Body of pancreas (tissue), 4 donors: ENCODE measurements at places on chromosomes 11 and 22.

- no peak for DNase-seq
Observed at GRCh38 chr11:11871991-11872401, 30.2 kb downstream of the USP47 start.

DNA sequence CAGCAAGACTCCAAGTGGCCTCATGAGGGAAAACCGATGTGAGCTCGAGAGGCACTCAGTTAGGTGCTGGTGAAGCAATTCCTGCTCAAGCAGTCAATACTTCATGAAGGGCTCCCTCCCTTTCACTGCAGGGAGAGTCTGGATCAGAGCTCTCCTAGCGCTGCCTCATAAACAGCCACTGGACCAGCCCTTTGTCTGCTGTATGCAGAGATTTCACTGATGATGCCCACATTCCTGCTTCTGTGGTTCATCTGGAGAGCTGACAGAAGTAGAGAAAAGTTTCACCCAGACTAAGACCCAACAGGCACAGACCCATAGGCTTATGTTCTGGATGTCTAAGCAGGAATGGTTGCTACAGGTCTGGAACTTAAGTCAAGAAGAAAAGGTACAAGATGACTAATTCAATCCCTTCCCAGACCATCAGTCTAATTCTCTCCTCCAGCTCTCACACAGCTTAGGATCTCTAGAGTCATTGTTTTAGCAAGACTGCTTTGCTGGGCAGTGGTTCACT, 4.0 kb downstream of the UCP2 start:
- no peak for DNase-seq

- DNase-seq = no peak
Observed at GRCh38 chr11:110883256-110883655, 171.0 kb upstream of the ARHGAP20 start.

GRCh38 chr22:44894321-44894720, 115.5 kb downstream of the PHF21B start:
- DNase-seq = no peak

- DNase-seq = peak; percentile 91
Observed at GRCh38 chr11:10309163-10310093, 4.6 kb downstream of the ADM start.

- DNase-seq = no peak
Observed at GRCh38 chr22:47564651-47565434, 802.4 kb downstream of the TBC1D22A start.

- no peak for DNase-seq
Observed at GRCh38 chr11:46386674-46387073, 4.9 kb downstream of the CHRM4 start.

DNA sequence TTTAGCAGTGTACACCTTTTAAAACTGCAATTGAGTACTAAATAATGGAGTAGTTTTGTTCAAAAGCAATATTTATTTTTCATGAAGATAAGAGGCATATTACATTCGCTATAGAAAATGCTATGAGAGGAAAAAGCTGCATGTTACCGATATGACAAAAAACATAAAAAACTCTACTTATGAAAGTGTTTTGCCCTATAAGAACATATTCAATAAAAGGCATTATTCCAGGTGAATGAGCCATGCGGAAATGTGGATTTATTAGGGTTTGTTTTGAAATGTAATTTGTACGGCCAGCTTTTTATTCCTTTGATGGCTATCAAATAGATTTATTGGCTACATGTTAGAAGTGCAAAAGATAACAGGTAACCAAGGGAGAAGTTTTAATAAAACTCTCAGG, 129.3 kb upstream of the DDI1 start:
- DNase-seq = no peak

- DNase-seq = no peak
Observed at GRCh38 chr11:10797001-10797400, 11.7 kb downstream of the EIF4G2 start.

DNA sequence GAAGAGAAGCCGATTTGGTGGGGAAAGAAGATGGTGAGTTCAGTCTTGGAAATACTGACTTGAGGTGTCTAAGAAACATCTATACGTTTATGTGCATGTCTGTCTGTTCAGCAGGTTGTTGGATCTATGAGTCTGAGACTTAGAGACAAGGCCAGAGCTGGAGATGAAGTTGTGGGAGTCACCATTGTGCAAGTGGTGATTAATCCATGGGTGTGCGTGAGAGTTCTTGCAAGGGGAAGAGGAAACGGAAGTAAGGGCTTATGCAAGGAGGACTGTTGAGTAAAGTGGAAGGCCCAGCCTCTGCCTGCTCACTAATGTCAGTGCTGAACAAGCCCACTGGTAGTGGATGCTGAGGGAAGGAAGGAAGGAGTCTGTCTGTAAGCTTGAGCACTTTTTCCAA, 9.7 kb downstream of the TMEM45B start:
- no peak for DNase-seq

DNA sequence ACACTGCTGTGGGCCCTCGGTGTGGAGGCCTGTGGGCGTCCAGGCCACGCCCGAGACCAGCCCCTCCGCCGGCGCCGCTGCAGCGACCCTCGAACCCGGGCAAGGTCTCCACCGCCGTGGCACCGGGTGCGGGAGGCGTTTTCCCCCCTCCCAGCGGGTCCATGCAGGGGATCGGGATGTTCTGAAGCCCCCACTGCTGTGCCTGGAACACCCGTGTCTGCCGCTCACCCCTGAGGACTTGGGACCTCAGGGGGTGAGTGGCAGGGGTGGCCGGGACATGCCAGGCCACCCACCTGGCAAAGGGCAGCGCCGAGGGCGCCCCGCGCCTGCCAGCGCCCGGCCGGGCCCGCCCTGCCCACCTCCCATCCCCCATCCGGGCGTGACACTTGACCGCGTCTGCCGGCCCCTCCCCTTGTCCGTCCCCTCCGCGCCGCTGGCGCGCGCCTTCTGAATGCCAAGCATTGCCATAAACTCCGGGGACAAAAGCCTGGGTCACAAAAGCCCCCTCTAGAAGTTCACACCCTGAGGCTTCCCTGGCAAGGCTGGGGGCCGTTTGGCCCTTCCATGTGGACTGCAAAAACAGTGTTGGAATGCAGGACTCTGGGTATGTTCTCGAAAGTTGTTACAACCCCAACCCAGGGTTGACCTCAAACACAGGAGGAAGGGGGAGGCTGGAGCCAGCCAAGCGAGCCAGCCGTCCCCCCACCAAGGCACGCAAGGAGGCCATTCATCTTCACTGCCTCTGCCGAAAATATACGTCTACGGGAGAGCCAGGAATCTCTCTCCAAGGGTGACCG, 819 bp upstream of the KCNQ1OT1 start:
- peak; percentile 72 for DNase-seq

DNA sequence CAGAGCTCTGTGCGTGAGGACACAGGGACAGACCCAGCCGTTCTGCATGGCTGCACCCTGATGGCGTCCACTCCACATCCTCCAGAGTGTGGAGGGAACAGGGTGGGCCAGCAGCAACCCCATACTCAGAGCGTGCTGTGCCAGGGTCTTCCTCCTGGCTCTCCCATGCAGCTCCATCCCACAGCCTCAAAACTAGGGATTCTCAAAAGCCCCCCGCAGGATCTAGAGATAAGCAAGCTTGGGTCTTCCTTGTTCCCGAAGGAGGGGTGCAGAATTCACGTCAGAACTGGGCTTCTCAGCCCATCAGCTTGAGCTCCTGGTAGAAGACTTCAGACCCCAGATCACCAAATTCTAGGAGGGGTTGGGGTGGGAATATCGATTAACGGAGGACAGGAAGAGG, 858.8 kb downstream of the TBC1D22A start:
- DNase-seq = no peak
